ENCODE measurements at places on chromosomes 3 and 15.

- DNase-seq: no peak
Observed at GRCh38 chr3:100268156-100268555, 7.4 kb downstream of the TBC1D23 start.

GRCh38 chr3:46314517-46314916, 39.4 kb upstream of the CCR2 start:
- no peak for DNase-seq

DNA sequence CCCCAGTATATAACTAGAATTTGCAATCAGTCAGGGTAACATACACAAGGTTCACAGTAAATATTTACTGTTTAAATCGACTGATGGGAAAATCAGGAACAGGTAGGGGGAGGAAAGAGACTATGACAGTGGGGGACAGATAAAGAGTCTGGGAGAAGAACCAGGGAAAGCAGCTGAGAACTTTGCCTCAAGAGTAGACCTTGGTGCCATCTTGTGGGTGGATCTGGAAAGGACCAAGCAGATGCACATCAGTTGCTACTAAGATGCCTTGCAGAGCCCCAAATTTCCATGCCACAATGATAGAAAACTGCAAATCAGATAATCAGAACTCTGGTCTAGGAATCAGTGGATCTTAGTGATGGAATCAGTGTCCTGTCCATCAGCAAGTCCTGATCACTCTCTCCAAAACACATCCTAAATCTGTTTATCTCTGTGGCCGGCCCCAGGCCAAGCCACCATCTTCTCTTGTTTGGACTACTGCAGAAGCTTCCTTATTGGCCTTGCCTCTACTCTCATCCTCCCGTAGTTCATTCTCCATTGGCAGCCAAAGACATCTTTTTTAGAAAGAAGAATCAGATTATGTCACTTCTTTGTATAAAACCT, 62.7 kb downstream of the PDE8A start:
- peak; percentile 43 for DNase-seq

DNA sequence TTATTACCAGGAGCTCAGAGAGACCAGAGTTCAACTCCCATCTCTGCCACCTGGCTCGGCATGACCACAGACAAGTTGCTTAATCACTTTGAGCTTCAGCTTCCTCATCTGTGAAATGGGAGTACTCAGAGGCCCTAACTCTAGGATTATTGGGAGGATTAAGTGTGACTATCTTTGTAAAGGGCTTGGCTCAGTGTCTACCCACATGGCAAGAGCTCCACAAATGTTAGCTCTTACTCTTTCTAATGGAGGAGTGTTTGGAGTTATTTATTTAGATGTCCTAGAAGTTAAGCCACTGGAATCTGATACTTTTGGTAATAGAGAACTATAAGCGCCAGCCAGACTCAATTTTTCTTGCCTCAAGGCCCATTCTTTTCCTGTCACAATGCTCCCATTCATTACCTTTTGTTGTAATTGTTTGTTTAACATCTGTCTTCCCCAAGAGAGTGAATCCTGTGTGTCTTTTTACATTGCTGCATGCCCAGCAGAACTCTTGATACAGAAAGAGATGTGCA, 12.3 kb upstream of the LMCD1 start:
- DNase-seq: no peak

DNA sequence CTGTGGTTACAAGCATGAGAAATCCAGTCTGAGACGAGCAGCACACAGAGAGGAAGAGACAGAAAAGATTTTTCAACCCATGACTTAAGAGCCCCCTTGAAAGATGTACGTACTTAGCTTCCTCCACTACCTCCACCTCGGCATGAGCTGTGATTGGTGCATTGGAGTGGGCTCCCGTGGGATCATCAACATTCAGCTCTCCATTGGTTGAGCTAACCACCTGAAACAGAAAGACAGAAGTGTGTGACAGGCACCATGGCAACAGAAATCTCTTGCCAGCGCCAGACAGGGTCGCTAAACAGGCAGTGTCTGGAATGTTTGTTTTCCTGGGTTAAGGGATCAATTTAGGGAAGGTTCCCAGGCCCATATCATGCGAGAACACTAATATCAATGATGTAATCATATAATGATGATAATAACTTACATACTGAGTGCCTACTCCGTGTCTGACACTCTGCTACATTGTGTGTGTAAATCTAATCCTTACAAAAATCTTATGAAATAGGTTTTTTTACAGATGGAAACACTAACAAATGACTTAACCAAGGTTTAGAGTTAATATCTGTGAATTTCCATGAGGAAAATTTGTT, 17.5 kb upstream of the PPIB start:
- DNase-seq: no peak

DNA sequence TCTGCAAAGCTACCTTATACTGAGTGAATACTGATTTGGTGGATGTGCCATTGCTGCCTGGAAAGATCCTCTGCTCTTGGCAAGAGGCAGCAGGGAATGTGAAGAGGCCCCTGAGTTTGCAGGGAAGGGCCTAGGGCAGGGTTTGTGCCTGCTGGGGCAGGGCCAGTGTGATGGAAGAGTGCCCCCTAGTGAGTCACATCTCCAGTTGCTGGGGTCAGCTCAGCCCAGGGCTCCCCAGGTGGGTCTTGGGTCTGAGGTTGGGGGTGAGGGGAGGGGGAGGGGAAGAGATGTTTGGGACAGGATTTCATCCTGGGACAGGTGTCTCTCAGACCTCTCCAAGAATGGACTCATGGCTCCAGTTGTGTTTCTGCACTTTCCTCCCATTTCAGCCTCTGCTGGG, 4.1 kb upstream of the AMOTL2 start:
- DNase-seq: no peak

GRCh38 chr3:80785475-80785874, 976.0 kb downstream of the GBE1 start:
- DNase-seq: no peak

DNA sequence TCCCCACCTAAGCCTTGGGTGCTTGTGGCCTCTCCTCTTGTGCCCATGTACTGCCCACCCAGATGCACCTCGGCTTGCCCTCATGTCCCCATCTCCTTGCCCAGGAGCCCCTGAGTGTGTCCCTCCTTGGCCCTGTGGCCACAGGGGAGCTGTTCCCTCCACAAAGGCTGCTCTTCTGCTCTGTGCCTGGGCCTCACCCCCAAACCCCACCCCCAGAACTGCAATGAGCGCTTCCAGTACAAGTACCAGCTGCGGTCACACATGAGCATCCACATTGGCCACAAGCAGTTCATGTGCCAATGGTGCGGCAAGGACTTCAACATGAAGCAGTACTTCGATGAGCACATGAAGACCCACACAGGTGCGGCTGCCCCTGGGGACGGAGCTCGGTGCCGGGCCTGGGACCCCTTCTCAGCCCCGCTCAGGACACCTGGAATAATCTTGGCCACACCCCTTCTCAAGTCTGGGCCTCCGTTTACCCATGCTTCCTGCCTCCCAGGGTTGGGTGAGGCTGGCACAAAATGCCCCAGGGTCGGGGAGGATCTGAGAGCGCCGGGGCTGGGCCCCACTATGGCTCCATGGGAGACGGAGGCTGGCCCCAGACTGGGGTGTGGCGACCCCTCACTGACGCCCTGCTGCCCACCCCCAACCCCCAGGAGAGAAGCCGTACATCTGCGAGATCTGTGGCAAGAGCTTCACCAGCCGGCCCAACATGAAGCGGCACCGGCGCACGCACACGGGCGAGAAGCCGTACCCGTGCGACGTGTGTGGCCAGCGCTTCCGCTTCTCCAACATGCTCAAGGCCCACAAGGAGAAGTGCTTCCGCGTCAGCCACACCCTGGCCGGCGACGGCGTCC, 10.3 kb downstream of the ZBTB47 start:
- no peak for DNase-seq

DNA sequence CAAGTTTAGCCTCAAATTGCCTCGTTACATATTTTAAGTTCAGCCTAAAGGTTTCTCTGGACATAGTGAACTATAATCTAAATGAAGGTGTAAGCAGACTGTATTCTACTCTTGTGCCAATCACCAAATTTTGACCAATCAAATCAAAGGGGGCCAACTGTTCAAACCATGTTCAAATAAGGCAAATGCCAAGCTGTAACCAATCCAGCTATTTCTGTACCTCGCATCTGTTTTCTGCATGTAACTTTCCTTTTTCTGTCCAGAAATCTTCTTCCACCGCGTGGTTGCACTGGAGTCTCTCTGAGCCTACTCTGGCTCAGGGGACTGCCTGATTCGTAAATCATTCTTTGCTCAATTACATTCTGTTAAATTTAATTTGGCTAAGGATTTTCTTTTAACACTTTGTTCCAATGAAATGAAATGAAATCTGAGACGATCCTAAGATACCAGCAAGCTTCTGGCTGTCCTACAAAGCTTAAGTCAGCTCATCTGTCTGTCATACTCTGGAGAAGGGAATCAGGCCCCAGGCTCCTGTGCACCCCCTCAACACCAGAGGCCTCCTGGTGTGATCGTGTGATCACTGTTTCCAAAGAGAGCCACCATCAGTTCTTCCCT, 53.2 kb upstream of the ZNF148 start:
- DNase-seq: no peak
